ENCODE measurements at places on chromosomes 7 and 10.

DNA sequence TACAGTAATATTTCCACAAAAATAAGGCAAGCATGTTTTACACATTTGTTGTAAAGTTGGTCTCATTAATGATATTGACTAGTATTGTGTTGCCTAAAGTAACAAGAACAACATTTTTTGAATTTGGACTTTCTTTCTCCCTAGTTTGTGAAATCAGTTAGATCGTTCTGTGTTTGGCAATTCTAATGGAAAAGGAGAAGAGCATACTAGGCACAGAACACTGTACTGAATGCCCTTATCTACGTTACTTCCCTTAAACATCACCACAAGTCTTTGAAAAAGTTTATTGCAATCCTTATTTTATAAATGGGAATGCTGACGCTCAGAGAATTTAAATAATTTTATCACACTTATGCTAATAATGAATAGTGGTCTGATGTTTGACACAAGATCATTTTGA lies 372.2 kb downstream of the EXOC4 start:
- DNase-seq, result no peak

DNA sequence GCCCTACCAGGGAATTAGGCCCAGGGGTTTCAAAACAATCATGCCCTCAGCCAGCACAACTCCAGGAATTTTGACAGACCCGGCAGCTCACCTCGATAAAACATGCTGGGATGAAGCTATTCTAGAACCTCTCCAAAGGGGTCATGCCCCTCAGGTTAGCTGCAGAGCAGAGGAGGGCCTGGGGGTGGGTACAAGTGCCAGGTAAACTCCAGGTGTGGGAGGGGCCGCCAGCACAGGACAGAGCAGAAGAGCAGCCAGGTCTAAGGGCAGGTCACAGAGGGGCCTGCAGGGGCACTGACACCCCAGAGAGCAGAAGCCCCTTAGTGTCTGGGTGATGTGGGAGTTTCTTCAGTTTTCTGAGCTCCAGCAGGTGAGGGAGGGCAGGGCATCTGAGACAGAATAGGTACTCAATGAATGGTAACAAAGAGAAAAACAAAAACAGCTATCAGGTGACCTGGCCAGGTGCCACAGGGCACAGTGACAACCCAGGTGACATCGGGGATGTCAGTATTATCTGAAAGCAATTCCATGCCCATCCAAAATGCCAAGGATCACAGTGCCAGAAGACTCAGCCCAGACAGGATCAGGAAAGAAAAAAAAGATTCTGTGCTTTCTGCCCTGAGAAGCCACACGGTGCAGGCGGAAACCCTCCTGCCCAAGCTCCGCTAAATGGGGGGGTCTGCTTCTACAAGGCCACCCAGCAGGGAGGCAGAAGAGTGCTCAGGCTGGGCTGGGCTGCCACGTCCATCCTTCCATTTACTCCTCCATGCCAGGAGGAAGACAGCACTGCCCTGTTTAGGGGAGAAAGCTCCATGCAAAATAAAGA lies 104.5 kb downstream of the TNS3 start:
- DNase-seq, result no peak

- no peak for DNase-seq
These were observed 7.5 kb downstream of the ZFAND2A start for GRCh38 chr7:1152492-1152891.

- no peak for DNase-seq
These were observed 26.4 kb downstream of the GRK5 start for GRCh38 chr10:119233821-119234220.

- DNase-seq, result no peak
These were observed 366.2 kb downstream of the PCDH15 start for GRCh38 chr10:54434782-54435181.

DNA sequence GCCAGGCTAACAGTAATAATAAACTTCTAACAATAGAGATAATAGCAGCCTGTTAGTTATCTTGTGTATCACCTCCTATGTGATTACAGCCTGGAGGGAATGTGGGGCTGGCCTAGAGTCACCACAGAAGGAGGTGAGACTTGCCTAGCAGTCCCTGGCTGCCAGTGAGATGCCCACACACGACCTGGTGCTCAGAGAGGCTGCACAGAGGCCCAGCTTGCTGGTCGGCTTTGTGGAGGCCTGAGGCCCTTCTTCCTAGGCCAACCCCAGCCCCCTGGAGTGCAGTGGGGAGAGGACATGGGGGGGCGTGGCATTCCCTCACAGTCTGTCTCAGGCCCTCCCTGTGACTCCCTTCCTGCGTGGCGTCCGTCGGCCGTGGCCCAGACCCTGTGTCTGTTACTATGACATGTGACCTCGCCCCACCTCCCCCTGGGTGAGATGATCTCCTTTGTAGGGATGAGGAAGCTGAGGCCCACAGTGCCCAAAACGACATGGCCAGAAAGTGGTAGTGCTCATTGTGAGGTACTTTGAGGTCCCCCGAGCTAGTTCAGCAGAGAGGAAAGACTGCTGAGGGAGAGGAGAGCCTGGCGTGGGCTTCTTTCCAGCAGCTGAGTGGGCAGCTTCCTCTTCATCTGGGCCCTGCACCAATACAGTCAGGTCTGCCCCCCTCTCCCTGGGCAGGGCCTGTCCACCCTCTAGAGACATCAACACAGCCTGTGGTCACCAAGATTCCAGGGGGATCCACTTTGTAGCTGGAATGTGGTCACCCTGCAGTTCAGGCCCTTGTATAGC lies 29.7 kb downstream of the UNC5B start:
- no peak for DNase-seq

DNA sequence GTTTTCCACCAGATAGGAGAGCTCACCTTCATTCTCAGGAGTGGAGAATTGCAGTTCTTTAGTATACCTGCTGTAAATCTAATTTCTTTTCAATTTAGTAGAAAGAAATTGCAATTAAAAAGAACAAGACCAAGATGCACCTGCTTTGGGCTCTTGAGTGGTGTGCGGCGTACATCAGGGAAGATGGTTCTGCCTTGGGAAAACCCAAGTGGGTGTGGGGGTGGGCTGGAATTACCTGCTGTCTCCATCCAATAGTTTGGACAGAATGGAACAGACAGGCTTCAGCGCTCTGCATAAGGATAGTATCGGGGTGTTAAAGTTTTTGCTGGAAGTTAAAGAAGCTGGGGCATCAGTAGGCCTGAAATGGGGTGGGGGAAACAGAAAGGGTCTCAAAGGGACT lies 7.2 kb upstream of the ADCY1 start:
- no peak for DNase-seq

DNA sequence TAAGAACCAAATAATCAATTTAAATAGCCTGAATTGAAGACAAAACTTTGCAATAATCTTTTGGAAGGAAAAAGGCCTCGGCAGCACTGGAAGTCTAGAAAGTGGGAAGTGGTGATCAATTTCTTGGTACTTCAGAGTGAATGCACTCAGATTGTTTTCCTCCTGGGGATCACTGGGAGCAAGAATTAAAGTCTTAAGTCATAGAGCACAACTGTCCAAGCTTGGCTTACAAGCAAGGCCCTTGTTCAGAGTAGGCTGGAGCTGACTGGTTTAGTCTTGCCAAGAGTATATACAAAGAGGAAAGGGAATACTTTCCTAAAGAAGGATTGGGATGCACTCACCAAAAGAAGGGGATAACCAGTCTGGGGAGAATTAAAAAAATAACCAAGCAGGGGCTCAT lies 637.1 kb downstream of the CCSER2 start:
- no peak for DNase-seq

Measured in activated T-cell treated with anti-CD3 and anti-CD28 coated beads for 4 hours (primary cell).